Stimulated activated naive CD4-positive, alpha-beta T cell treated with Interleukin-2 at 50 U/mL for 16 hours (primary cell): ENCODE measurements at places on chromosomes 2 and 18.
A peak's percentile ranks its signal among the peaks of the same experiment; 100 is the strongest.

DNA sequence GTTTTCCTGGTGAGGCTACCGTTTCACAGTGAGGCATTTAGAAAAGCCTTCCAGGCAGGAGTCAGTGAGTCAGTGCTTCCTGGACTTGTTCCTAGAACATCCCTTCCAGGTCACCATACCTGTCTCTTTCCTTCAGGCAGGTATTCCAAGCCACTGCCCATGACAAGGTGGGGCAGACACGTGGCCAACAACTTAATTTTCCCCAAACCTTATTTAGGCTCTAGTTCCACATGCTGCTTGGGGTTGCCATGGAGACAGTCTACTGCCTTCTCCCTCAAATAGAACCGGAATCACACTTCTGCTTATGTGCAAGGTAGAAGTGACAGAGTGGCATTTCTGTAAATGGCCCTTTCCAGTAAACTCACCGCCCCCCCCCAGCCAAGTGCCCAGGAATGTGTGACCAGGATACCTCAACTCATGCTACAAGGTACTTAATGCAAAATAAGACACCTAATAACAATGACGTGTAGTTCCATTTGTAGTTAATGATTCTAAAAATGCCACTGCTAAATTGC lies 258.3 kb downstream of the PRKCE start:
- DNase-seq, result no peak

DNA sequence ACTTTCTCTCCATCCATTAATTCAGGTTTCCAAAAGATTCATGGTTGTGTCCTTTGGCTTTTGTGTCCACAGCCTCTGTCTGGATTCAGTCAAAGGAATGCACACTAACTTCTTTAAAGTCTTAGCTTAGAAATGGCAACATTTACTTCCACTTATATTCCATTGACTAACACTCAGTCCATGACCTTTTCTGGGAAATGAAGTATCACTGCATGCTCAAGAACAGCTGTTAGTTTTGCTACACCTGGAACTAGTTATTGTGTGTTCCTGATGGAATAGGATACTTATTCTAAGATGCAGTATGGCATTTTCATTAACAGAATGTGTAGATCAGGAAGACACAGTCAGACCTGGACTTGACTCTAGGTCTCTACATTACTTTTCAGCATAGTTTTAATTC lies 88.8 kb downstream of the KYNU start:
- DNase-seq, result no peak

DNA sequence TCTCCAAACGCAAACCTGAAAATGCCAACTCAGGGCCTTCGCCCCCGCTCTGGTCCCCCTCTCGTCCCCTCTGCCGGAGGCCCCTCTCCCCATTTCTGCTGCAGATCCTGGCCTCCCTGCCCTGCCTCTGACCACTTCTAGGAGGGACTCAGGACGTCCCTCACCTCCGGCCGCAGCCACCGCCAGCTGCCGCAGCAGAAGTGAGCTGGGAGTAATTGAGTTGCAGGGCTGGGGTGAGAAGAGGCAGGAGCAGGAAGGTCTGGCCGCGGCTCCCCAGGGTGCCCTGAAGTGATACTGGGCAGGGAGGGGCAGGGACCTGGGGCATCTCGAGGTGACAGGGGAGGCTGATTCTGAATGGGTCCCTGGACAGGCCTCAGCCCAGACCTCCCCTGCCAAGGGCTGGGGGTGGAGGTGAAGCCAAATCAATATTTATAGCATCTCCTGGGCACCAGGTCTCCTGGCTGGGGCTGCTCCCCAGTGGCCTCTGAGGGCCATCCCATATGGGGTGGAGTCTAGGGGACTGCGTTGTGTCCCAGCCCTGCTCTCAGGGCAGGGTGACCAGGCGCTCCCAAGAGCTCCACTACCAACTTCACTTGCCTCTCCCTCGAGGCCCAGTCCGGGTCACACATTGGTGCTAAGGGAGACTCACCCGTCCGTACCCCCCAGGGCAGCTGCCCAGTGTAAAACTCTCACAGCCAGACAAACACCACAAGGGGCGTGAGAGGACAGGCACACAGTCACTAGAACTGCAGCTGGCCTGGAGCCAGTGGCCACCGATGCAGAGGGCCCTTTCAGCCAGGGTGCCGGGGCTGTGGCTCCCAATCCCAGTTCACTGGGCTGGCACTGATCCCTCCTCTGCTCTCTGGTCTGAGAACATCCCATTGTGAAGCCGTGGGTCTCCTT lies 33.0 kb downstream of the KCNIP3 start:
- no peak for DNase-seq

- no peak for DNase-seq
These were observed 143.1 kb downstream of the FHOD3 start for GRCh38 chr18:36440614-36441013.

DNA sequence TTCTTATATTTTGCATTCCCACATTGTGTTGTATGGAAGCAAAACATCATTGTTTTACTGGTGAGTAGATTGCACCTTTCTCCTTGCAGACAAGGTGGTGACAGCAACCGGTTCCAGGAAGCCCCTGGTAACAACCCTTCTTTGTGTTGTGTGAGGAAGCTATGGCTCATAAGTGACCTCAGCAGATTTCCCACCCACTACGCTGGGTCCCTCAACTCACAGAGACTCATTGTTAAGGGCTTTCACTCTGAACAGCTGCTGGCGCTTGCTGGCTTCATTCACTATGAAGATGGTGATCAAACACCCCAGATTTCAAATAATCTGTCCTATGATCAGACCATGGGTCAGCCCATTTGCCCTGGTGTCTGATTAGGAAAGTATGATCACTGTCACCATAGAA lies 53.4 kb downstream of the WIPF1 start:
- DNase-seq, result no peak

DNA sequence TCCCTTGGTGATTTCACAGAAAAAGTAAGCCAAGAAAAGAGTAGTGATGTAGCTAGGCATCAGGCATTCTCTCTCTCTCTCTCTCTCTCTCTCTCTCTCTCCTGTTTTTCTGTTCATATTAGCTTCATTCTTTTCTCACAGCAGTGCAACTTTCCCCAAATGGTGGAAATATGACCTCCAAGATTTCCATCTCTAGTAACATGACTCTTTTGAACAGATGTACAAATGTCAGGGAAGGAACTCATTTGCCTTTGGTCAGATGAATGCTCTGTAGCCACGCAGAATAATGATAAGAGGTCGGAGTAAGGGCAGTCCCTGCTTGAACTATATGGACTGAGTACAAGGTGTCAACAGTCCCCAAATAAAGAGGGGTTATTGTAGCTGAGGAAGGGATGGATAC lies 316.2 kb downstream of the GALNT13 start:
- no peak for DNase-seq

DNA sequence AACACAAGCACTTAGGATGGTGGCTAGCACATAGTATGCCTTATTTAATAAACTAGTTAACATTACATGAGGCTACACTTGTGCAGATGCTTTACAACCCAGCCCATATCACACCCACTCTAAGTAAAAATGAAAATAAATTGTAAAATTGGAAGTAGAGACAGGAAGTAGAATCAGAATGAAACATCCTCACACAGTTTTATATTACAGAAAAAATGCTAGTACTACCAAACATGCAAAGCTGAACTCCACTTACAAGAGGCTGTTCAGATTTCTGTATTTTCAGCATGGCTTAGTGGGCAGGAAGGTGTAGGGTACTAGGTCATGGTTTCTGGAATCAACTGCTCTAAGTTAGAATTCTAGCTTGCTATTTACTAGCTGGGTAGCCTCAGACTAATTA lies 18.2 kb upstream of the CRIM1 start:
- DNase-seq, result no peak

- DNase-seq, result no peak
These were observed at the start of gene SIGLEC15 for GRCh38 chr18:45825258-45826044. SIGLEC15 (plus strand) TSS chr18:45825675; CDS start chr18:45825729, 54 bp downstream.

DNA sequence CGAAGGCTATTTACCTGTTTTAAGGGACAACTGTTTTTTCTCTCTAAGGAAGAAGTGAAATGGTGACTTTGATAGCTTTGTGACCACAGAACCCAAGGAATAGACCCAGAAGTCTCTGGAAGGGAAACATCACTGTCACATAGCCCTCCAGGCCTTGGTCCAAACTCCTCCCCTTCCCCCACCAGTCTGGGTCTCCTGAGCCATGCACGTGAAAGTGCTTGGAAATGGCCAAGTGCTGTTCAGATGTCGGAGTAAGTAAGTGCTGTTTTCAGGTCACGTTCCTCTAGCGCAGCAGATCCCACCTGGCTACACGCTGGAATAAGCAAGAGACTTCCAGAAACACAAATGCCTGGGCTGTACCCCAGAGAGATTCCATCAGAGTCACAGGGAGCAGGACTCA lies 73.0 kb upstream of the AFF3 start:
- DNase-seq, result no peak

DNA sequence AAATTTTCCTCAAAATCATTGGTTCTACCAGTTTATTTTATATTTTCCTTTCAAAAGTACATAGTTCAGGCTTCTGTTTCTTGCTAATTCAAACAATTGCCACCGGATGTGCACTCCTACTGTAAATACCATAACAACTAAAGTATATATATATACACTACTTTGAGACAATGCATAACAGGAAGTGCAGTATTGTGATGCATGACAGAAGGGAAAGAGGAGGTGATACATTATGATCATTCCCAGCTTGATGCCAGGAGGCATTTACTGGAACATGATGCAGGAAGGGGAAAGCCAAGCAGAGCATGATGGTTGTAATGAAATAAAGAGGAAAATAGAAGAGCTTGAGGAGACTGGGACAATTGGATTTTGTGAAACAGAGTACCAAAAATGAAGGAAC lies 215.2 kb upstream of the NT5C1B start:
- no peak for DNase-seq

DNA sequence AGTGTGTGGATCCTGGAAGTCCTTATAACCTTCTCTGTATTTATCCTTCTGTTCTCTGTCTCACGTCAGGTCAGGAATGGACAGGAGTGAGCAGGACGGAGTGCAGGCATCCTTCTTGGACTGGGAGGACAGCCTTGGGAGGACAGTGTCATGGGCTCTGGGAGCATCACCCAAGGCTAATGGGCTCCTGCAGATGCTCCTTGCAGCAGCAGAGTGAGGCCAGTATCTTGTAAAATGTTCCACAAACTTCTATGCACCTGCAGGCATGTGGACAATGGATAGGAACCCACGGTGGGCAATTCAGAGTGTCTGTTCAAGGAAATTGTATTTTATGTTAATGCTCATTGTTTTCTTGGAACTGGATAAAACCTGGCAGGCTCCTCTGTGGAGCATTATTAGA lies 176.2 kb downstream of the RNF144A start:
- no peak for DNase-seq

- peak; percentile 68 for DNase-seq
These were observed at the start of gene AP1S3 for GRCh38 chr2:223837287-223838061. AP1S3 (minus strand) TSS chr2:223837582; CDS start chr2:223837450, 132 bp downstream.

GRCh38 chr18:57210716-57211411 lies 64.0 kb downstream of the BOD1L2 start:
- no peak for DNase-seq

GRCh38 chr18:47893939-47894699 lies 36.3 kb downstream of the SMAD2 start:
- no peak for DNase-seq

- no peak for DNase-seq
These were observed at the start of gene ST8SIA3 for GRCh38 chr18:57352271-57352701. ST8SIA3 (plus strand) TSS chr18:57352557; CDS start chr18:57352847, 290 bp downstream.

DNA sequence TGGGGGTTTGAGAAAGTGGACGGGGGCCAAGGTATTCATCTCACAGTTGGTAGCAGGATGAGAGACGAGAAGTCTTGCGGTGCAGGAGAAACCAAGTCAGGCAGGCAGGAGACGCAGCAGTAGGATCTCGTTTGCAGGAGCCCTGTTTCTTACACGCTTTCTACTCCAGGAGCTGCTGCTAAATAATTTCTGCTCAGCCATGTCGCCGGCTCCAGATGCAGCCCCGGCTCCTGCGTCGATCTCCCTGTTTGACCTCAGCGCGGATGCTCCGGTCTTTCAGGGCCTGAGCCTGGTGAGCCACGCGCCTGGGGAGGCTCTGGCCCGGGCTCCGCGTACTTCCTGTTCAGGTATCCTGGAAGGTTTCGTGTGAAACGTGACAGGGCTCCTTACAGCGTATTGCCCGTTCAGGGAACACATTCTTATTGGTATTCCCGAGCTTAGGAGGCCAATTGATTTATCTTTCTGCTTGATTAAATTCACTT lies 494 bp downstream of the ANKZF1 start:
- peak; percentile 32 for DNase-seq

DNA sequence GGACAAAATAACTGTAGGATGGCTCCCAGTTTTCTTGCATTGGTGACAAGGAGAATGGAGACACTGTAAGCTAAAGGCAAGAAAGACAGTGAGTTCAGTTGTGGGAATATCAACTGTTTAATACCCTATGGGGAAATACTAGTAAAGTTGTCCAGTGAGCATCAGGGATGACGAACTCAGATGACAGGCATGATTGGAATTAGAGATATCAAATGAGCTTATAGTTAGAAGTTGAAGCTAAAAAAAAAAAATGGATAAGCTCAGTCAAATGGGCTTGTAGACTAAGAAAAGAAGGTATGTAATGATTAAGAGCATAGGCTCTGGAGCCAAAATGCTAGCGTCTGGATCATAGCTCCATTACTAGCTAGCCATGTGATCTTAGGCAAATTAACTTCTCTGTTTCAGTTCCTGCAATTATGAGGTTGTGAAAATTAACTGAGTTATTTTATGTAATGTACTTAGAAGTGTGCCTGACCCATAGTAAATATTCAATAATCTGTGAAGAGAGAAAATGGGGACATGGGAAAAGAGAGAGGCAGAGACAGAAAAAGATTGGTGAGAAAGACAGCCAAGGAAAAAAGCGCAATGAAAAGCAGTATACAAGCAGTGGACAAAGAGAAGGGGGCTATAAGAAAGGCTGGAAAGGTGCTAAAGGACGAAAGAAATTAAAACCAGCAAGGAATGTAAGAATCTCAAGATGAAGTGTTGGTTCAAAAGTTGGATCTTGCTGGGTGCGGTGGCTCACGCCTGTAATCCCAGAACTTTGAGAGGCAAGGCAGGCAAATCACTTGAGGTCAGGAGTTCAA lies 95.7 kb upstream of the SLC39A10 start:
- DNase-seq, result no peak

- DNase-seq, result no peak
These were observed 512.5 kb downstream of the RNF144A start for GRCh38 chr2:7429733-7430132.

- DNase-seq, result no peak
These were observed 328.2 kb downstream of the SETBP1 start for GRCh38 chr18:45008694-45009413.

DNA sequence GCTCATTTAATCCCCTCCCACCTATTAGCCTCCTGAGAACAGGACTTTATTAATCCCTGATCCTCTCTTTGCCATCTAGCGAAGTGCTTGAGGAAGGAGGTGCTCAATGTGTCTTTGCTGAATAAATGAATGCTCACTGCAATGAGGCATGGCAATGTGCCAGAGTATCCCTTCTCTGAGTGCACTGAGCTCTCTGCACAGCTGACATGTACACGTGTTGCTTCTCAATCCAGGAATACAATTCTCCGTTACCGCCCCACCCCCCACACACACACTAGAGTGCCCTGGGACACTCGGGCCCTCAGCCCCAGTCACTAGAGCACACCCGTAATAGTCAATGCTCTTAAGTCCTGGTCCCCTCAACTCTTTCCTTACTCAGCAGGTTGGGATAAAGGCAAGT lies 41.4 kb downstream of the FAM178B start:
- DNase-seq, result no peak

- no peak for DNase-seq
These were observed 217.2 kb downstream of the LDLRAD4 start for GRCh38 chr18:13435586-13436333.
